ENCODE measurements at places on chromosomes 16 and 17. TPM values are rescaled to one million over a fixed set of nuclear protein-coding genes. Genes with fewer than 3 reads are reported as not detected.

Gene LRRC46
- polyA plus RNA-seq: 0.96 TPM

Gene NPIPB8
- polyA plus RNA-seq: 0.69 TPM

Gene SCNN1B
- polyA plus RNA-seq: 0.46 TPM

Gene PRSS36
- polyA plus RNA-seq: 2.3 TPM

Gene WFDC1
- polyA plus RNA-seq: 1.3 TPM

- DNase-seq: peak; percentile 75
These were observed 90.0 kb downstream of the FOXL1 start for GRCh38 chr16:86668136-86668910.

GRCh38 chr16:6113749-6114148 is 1016.2 kb upstream of the EEF2KMT start:
- no peak for DNase-seq

DNA sequence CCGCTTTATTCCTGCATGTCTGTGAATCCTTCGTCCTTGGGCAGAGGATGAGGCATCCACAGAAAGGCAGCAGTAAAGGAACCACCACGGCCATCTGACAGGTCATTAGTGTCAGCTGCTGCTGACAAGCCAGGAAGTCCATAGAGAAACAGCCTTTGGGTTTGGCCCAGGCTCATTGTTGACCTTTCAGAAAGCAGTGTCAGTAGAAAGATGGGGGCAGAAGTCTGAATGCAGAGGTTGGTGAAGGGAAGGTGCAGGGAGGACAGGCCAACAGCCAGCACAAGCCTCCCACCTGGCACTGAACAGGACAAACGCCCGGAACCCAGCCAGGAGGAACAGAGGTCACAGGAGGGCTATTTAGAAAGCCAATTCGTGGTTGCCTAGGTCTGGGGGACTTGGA is 105.8 kb downstream of the VAT1L start:
- DNase-seq: no peak
